IMR-90 (cell line): ENCODE measurements at places on chromosomes 13 and 19. TPM values are rescaled to one million over a fixed set of nuclear protein-coding genes. Genes with fewer than 3 reads are reported as not detected.

- no peak for DNase-seq
Measured at GRCh38 chr13:99962242-99962641, 9.3 kb downstream of the ZIC5 start.

GRCh38 chr13:79501538-79502232 lies 20.7 kb downstream of the NDFIP2 start:
- DNase-seq: peak; percentile 40

The SLC6A16 gene
- under 0.01 and 0.18 TPM in 2 replicates for total RNA-seq

The OR10H1 gene
- not detected in 2 replicates for total RNA-seq

The RDH8 gene
- 0.18 TPM in 1 of 2 replicates, not detected in the other for total RNA-seq

The CACNG8 gene
- total RNA-seq: not detected in 2 replicates

The B3GNT3 gene
- total RNA-seq: not detected in 2 replicates

DNA sequence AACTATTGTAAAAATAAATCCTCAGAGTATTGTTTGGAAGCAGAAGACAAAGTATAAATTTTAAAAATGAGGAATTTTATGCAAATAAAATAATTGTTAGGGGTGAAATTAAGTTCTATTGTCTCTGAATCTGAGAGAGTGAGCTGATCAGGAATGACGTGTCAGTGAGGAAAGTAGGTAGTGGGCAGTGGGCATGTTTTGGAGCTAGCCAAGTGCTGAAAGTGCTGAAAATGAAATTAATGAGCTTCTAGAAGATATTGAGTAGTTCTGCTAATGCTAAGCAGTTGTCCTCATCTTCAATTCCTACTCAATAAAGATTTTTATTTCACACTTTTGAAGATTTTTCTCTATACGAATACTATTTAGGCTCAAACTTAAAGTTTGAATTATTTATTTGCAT lies 1167.8 kb upstream of the PCDH20 start:
- DNase-seq: no peak

The FFAR2 gene
- total RNA-seq: not detected in 2 replicates

GRCh38 chr13:105643966-105644365 lies 891.5 kb downstream of the EFNB2 start:
- no peak for DNase-seq

The PPM1N gene
- 0.56 and 0.90 TPM in 2 replicates for total RNA-seq

DNA sequence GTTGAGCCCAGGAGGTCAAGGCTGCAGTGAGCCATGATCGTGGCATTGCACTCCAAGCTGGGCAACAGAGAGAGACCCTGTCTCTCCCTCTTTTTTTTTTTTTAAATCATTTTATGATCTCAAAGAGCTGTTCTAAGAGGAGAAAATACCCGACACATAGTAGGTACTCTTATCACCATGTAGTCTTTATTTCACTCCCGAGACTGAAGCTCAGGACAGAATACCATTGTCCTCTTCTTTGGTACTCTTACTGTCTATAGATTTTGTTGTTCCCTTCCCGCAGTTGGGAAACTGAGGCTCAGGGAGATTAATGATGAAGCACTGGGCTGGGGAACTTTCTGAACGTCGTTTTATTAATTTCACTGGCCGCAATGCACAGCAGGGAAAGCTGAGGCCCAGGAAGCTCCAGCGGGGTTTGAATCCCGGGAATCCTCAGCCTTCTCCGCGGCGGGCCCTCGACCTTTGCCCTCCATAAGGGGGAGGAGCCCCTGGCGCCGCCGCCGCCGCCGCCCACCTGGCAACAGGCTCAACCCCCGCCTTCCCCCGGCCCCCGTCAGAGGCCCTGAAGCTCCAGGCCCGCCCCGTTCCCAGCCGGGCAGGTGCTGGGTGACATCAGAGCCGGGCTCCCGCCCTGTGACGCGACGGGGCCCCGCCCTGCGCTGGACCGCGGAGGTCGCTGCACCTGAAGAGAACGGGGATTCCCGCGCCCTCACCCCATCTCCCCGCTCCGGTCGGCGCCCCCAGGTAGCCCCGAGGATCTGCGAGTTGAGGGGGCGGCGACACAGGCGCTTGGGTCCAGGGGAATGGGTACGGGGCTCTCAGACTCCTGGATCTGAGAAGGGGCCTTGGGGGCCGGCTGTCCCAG lies 1.6 kb downstream of the MYH14 start:
- DNase-seq: no peak

GRCh38 chr13:48194379-48194754 lies 38.6 kb upstream of the ITM2B start:
- no peak for DNase-seq

GRCh38 chr19:45382426-45382825 lies 12.1 kb upstream of the ERCC2 start:
- no peak for DNase-seq

The DACH1 gene
- total RNA-seq: not detected in 2 replicates

The CGB5 gene
- total RNA-seq: not detected in 2 replicates

DNA sequence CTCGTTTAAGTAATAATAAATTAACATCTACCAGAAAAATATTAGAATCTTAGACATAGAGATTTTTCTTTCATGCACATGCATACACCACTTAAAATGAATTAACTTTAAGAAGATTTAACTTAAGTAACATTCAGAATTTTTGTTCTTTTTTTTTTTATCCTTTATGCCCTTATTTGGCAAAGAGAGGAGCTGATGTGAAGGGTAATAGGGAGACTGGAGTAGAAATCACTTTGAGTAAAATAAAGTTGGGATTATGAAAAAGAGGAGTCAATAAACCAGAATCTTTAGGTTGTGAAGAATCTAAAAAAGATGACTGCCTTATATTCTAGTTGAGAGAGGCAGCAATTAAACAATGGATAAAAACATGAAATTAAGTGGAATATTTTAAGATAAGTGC lies 18.8 kb upstream of the MIR17HG start:
- no peak for DNase-seq

- no peak for DNase-seq
Measured at GRCh38 chr19:55188625-55189024, 8.5 kb upstream of the SYT5 start.

GRCh38 chr13:60170414-60170813 lies 6.7 kb upstream of the DIAPH3 start:
- no peak for DNase-seq
